ENCODE measurements at places on chromosomes 2 and 18.

GRCh38 chr2:236054125-236054524 lies 114.1 kb downstream of the GBX2 start:
- DNase-seq: no peak

DNA sequence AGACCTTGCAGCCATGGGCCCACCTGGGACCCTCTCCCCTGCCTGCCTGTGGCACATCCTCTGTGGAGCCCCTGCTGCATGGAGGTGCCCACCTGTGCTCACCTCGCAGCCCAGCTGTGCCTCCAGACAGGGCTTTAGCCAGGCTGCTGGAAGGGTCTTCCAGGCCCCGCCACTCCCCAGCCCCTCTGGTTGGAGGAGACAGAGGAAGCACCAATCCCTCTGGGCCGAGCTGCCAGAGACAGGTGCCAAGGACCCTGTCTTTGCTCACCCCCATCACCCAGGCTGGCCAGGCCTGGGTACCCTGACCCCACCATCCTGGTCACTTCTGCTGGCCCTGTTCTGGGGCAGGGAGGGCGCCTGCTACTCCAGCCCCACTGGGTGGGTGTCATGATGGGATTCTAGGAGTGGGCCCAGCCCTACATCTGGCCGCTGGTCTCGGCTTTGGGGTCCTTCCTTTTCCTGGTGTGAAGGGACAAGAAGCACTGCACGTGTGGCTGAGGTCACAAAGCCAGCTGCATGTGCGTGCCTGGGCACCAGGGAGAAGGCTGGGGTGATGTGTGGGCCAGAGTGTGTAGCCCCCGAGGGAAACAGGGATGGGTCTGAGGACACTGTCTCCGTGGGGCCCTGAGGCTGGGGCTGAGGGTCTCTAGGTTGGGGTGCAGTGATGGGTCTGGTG lies 9.3 kb upstream of the NEU4 start:
- no peak for DNase-seq

DNA sequence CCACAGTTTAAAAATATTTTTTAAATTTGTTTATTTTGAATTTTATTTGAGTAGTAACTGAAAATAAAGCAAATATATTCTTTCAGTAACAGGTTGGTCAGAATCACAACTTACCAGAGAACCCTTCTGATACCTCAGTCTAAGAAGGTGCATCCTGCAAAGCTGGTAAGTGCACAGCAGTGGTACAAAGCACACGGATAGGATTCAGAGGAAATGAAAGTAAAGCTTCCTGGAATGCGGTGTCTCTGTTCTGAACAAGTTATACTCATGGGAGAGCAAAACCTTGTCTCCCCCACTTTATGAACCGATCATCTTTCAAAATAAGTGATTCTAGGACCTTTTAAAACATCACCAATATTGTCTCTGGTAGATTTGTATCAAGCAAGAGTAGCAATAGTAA lies 398.3 kb downstream of the TMX3 start:
- no peak for DNase-seq

- DNase-seq: peak; percentile 81
Measured at GRCh38 chr2:134337631-134338030, 83.8 kb downstream of the MGAT5 start.

DNA sequence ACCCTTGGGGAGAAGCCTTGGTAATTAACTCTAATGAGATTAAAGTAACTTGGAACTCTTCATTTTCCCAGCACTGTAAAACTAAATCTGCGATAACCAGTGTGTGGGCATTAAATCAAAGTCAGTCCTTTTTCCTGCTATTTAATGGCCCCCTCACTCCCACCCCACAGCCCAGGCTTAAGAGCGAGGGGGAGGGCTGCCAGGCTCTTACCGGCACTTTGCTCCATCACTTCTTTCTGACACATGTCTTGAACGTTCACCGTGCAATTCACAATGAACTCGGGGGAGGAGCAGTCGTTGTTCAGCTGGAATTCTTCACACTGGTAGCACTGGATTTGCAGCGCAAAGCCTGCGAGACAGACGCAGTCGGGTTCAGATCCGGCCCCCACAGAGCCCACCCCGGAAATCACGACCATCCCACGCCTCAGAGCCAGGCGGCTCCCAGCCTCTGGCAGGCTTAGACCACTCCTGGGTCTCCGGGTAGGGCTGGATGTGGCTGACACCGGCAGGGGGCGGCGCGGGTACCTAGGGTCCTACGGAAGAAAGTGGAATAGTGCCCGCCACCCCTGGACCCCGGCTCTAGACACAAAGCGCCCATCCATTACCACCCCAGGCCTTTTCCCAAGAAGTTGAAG lies 1.7 kb downstream of the LYPD1 start:
- no peak for DNase-seq

DNA sequence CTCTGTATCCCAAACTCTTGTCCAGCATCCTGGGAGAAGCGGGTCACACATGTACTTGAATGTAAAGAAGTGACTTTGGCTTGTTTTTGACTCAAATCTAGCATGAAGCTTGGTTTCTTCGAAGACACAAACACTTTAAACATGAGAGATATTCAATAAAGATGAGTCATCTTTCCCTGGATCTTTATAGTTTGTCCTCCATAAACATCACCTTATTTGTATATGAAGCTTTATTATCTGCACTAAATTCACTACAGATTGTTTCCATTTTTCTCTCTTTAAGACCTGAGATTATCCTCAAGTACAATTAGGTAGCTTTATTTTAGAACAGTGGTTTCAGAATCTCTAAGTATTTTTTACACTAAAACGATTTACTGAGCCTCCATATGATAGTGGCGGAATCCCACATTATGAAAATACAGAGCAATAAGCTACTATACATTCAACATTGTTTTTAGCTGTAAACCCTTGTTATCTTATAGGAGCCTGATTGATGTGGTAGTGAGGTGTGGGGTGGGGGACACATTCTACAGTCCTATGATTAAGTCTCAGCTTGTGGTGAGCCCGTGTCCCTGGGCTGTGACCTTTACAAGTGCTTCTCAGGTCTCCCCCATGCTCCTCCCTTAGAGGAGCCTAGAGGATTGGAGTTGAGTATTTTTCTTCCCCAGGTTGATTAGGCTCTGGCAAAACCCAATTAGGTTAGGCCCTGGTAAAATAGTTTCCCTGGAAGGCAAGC lies 79.6 kb upstream of the RAPGEF4 start:
- no peak for DNase-seq

DNA sequence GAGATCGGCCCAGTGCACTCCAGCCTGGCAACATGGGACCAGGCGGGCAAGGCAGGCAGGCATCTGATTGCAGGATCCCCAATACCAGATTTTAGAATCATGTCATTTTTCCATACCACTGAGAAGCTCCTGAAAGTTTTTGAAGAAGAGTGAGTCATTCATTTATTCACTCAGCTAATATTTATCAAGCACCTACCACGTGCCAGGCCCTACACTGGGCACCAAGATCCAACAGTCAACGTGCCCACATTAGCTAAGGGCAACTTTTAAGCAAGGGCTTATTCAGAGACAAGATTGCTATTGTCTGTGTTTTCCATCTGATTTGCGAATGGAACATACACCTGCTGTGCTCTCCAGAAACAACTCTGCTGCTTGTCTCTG lies 126.8 kb upstream of the LGALSL start:
- DNase-seq: no peak

- no peak for DNase-seq
Measured at GRCh38 chr2:65281627-65282351, 54.2 kb downstream of the ACTR2 start.

GRCh38 chr2:25381502-25381901 lies 39.8 kb upstream of the DNMT3A start:
- DNase-seq: no peak

DNA sequence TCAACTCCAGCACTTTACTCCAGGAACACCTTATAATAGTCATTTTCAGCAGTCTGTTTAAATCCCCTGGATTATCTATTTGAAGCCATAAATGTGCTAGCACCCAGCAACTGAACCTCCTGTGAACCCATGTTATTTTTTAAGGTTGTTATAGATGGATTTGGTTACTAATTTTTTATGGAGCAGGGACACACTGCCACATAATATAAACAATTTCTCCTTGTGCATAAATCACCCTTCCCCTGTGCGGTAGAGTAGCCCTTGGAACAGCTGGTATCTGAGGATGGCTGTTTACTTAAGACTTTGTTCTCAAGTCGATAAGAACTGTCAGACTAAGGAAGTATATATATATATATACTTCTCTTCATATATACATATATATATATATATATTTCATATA lies 367.4 kb downstream of the EPHA4 start:
- no peak for DNase-seq

GRCh38 chr2:217331523-217332416 lies 471.9 kb upstream of the TNP1 start:
- no peak for DNase-seq

DNA sequence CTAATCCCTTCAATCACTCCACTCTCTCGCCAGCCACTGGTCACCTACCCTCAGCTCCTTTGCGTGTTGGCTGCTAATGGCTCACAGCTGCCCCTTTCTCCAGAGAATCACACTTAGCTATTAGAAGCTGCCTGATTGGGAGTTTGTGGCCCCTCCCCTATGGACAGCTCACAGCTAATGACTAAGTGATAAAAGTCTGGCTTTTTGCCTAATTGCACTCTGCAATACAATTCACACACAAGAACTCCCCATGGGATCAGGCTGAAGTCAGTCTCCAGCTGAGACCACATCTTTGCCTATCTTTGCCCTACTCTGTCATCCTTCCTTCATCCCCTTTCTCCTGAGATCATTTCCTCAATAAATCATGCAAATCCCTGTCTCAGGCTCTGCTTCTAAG lies 701.9 kb upstream of the RAB6C start:
- DNase-seq: no peak

DNA sequence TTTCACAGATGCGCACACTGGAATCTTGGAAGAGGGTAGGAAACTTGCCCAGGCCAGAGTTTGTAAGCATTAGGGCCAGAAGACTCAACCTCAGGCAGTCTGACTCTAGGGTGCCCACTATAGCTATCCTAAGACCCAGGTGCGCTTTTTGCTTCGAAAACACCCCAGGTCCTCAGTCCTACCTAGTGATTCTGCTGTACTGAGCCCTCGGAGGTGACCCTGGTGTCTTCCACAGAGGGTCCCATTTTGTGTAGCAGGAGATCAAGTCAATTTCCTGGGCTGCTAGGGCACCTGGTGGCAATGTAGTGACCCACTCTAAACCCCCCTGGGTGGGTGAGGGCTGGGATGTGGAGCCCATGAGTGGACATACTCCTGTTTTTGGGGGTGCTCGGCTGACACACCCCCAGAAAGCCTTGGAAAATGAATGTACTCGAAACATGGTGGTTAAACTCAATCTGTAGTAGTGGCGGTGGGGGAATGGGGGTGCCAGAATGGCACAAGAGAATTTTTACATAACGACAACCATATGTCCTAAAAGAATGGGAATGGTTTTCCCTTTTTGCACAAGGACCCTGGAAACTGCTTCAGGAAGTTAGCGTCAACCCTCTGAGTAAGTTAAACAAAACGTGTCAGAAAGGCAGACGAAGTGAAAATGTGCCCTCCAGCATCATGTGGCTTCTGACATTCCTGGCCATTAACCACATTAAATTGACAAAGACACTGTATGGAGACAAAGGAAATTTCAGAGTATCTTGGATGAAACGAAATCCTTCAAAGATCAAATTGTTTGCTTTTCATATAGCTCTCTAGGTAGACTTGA lies 218.0 kb upstream of the COPS8 start:
- DNase-seq: no peak

DNA sequence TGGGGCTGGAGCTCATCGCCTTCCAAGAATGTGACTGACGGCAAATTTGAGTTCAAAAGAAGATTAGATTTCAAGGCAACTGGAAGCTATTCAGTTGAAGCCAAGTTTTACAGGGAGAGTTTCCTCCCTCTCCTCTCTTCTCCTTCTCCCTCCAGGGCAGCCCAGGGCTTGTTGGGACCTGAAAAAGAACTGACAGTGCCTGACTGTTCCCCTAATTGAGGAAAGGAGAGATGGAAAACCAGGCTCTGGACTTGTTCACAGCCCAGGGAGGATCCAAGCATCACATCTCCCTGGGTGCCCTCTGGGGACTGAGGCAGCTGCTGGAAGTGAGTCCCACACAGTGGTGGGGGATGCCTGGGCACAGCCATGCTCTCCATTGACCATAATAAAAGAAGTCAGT lies 88.1 kb downstream of the THNSL2 start:
- no peak for DNase-seq

DNA sequence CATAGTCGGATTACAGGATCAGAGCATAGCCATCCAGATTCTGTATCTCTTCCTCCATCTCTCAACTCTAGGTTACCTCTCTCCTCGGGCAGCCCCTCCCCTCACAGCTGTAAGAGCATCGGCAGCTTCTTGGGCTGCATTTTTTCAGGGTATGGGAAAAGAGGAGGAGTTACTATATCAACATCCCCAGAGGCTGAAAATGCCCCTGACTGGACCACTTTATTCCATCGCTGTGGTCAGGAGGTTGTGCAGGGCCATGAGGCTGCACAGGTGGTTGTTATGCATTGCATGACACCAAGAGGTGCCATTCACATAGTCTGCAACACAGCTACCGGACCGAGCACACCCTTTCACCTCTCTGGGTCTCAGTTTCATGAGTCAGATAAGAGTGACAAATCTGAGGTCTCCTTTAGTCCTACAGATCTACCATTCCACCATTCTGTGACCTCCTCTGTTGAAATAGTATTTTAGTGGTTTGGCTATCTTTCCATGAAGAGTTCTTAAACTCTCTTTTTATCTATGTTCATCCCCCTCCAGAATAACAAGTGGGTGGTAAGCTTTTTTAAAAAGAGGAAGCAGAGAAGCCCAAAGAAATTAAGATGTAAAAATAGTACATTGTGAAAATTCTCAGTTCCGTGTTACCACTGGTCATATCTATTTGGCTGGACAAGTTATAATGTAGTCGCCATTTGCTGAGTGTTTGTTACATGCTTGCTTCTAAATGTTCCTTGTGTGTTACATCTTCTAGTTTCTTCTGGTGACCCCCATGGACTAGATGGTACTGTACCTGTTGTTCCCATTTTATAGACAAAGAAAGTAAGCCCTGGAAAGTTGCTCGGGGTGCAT lies 56.6 kb upstream of the SLC1A4 start:
- DNase-seq: peak; percentile 58

DNA sequence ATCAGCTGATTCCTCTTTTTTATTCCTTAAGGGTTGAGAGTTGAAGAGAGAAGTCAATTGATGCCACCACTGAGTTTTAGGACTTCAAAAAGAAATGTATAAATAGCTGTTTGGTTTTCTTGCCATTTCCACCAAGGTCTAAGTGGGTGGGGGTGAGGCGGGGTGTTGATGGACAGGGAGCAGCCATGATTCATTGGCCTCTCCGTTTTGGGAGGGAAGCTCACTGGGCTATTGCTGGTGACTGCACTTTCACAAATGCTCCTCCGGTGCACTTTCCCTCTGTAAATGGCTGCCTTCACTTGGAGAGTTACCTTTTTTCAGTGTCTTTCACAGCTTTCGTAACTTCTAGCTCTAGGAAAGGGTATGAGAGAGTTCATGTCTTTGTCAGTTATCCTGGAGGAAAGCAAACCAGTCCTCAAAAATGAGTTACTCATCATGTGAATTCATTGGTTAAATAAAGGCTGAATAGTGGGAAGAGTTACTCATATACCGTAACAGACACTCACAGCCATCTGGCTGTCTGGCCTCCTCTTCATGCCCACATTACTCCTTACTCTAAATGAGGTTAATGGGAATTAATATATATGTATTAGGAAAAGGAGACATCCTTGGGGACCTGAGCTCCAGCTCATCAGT lies 17.4 kb upstream of the CTAGE1 start:
- DNase-seq: no peak

- DNase-seq: no peak
Measured at GRCh38 chr18:68478246-68478645, 236.7 kb downstream of the TMX3 start.

Measured in pons (tissue), 1 donor.